LNCaP clone FGC (cell line): ENCODE measurements at places on chromosomes 13 and 19.

DNA sequence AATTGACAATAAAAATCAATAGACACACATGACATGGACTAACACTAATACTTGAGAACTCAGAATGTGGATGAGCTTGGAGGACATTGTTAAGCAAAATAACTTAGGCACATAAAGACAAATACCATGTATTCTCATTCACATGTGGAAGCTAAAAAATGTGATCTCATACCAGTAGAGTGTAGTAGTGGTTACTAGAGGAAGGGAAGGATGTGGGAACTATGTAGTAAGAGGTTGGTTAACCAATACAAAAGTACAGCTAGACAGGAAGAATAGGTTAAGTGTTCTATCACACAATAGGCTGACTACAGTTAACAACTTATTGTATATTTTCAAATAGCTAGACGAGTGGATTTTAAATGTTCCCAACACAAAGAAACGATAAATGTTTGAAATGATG is 415.8 kb upstream of the KLF12 start:
- no peak for DNase-seq

- DNase-seq = no peak
Measured at GRCh38 chr13:44575741-44576350, at the start of gene TSC22D1. TSC22D1 (minus strand) TSS chr13:44576330; CDS start chr13:44576074, 256 bp downstream.

DNA sequence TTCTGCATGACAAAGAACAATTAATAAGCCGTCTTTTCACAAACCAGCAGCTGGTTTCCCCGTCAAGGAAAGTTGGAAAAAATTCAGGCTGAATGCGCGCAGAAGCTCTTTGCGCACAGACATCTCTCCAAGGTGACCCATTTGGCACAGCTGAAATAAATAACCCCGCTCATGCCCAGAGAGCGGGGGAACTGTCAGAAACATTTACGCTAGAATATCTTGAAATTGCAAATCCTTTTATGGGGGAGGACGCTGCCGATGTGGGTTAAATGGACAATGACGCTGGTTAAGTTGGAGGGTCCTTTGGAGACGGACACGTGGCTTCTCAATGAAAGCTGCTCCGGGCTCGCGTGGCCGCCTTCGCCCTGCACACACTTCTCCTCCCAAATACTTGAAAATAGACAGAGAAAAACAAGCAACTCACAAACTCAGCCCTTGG is 30.6 kb downstream of the GSX1 start:
- no peak for DNase-seq

- DNase-seq = no peak
Measured at GRCh38 chr19:5326986-5327623, 13.5 kb downstream of the PTPRS start.

DNA sequence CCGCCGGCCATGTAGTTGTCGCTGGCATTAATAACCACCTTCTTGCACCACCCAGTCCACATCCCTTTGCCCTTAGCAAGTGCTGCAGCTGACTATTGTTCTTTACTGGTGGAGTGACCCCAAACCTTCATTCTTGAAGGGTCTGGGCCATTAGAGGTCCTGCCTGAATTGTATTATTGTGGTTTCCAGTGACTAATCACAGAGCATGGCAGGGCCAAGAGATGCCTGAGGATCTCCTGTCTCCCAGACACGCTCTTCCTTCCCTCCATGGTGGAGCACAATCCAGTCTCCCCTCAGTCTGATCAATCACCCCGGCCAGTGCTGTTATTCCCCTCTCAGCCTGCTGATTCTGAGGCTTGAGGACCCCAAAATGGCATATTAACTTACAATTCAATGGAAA is 39.0 kb downstream of the C1QTNF9 start:
- DNase-seq = no peak
